ENCODE measurements at places on chromosomes 4 and X.

- DNase-seq: no peak
These were observed 56.9 kb upstream of the SMIM10 start for GRCh38 chrX:134933911-134934310.

DNA sequence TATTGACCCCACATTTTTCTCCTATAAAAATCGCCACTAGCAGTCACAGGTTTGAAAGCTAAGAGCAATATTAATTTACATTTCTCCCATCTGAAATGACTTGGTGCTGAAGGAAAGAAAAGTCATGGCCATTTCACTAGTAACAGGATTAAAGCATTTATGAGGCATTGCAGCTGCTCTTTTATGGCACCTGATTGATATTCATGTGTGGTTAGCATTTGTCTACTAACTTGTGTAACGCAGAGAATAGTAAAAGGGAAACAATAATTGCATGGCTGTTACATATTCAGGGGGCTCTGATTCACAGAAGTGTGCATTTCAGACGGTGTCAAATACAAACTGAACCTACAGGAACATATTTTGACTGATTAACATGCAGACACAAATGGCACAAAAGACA lies 5.2 kb downstream of the PCDH19 start:
- no peak for DNase-seq

- no peak for DNase-seq
These were observed 60.5 kb downstream of the FGFBP1 start for GRCh38 chr4:15878011-15878410.

DNA sequence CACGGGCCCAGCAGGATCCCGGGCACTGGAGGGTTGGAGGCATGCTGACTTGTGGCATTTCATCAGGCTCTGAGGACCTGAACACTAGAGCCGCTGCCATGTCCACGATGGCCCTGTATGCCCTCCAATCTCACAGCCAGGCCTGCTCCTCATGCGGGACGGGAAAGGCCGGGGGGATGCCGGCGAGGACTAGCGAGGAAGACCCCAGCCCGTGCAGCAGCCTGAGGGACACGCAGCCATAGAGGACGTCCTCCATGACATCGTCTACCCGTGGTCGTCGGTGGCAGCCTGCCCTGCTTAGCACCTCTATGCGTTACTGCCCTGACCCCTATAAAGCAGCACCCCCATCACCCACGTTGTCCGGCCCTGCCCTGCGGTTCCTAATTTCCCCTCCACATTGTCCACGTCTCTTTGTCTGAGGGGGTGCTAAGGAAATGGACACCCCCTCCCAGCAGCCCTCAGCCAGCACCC lies 32.6 kb downstream of the HMX1 start:
- no peak for DNase-seq

DNA sequence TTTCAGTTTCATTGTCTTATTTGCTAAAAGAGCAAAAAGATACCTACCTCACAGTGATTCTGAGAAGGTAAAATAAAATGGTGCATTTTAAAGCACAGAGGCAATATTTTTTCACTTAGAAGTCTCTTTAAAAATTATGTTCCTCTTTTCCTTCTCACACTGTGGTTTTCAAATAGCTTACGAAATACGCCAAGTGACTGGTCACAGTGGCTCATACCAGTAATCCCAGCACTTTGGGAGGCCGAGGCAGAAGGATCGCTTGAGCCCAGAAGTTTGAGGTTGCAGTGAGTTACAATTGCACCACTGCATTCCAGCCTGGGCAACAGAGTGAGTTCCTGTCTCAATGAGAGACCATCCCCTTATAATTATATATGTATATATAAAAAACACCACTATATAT lies 372.6 kb downstream of the FBXO8 start:
- no peak for DNase-seq

DNA sequence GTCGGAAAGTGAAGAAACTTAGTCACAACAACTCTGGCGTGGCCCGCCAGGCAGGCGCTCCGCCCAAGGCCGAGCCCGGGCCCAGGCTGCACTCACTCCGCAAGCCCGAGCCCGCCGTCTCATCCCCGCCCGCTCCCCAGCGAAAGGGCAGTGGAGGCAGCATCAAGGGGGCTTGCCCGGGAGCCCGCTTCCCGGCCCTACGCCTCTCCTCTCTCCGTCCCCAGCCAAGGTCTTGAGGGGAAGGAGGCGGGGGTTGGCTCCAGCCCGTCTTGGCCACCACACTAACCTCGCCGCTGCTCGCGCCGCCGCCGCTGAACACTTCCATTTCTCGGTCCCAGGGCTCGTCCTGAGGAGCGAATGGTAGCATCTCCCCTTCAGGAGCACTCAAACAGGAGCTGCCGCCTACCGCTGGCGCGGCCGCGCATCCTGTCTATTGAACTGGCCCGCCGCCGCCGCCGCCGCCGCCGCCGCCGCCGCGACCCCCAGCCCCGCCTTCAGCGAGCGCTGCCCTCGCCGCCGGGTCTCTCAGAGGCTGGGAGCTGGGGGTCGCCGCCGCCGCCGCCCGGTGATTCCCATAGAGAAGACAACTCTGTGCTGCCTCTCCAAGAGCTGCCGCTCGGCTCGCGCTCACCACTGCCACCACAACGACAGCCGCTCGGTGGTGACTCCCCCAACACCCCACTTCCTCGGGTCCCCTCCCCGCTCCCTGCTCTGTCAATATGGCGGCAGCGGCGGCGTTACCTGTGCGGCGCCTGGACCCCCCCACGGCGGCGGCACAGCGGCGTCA lies at the start of gene RPS6KA6:
Gene RPS6KA6 (minus strand): TSS at position 667 of the 787 bp plus-strand sequence. CDS start 300 bp downstream, at position 367.
- no peak for DNase-seq

DNA sequence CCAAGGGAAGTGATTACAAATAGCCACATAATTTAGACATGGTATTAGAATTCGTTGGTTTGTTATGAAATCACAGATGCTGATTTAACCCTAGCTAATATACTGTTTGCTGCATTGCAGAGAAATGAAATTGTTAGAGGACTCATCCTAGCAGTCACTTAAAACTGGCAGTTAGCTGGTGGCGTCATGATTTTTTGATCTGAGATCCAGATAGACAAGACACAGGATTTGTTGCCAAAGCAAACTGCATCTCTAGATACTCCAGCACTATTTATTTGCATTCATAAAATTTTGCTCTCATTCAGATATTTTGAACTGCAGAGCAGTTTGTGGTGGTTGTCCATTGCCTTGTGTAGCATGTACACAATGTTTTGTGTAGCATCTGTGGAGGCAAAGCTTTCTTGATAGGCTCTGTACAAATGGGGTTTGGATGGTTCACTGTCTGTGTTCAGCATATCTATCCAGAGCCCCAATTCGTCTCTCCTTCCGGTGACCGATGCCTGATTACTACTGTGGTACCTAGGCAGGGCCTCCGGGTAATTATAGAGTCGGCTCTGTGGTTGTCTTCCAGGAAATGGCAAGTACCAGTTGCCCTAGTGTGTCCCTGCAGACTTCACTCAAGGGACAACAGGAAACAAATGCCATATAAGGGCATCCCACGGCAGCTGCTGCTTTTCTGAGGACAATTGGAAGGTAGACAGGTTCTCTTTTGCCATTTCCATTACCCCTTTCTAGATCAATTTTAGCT lies 30.1 kb upstream of the SPARCL1 start:
- no peak for DNase-seq

DNA sequence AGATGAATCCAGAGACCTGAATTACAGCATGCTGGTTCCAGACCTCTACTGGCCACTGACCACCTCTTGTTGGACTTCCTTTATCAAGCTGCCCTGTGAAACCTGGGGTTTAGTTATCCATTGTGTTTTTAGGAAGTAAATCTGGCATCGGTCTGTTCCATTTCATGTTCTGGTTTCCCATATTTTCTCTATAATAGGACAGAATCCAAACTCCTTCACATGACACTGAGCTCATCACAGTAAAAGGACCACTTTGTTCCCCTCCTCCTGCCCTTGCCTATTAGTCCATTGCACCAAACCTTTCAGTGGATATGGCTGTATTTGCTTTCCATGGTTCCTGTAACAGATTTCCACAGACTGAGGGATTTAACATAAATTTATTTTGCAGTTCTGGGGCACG lies 4.0 kb downstream of the MFAP3L start:
- DNase-seq: no peak

DNA sequence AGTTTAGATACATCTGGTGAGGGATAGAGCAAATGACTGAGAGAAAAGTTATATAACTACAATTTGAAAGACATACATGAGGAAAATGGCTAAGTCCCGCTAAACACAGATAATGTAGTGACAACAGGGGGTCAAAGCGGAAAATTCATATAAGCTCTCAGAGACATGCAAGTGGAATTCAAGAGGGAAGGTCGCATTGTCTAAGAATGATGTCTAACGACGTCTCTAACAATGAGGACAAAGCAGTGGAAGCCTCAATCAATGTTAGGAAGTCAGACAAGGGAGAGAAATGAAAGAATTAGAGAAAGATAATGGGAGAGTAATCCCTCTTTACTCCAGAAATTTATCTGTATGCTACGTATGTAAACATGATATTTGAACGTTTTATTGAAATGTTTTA lies 113.4 kb downstream of the ANTXR2 start:
- no peak for DNase-seq

DNA sequence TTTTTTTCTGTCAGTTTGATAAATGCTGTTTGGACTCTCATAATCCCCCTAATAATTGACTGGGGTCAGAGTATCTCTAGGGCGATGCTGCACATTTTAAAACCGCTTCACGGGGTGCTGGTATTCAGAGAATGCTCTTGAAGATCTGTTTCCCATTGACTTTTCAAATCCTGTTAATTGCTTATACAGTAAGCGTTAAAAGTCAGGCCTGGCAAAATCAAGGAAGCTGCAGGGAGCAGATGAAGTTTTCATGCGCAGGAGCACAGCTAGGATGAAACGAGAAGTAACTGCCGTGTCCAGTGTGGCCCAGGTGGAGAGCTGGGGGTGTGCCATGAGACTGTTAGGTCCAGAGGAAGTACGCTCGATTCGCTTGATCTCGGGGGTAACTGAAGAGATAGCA lies 312.9 kb downstream of the TRIML1 start:
- no peak for DNase-seq

DNA sequence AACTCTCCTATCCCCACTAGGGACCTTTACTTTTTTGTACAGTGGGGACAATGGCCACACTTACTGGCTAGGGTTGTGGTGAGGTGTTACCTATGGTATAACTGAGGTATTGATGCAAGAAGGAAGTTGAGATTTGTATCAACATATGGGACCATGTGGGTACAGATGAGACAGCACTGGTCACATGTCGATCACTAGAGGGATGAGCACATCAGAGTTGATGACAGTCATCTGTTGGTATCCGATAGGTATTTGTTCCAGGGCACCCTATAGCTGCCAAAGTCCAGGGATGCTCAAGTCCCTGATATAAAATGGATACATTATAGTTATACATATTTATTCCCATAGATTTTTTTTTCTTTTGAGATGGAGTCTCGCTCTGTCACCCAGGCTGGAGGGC lies 12.6 kb upstream of the SLC10A3 start:
- DNase-seq: no peak

GRCh38 chrX:129193357-129193756 lies 329.9 kb downstream of the SMARCA1 start:
- DNase-seq: no peak

GRCh38 chr4:24315056-24315455 lies 269.3 kb downstream of the DHX15 start:
- no peak for DNase-seq

DNA sequence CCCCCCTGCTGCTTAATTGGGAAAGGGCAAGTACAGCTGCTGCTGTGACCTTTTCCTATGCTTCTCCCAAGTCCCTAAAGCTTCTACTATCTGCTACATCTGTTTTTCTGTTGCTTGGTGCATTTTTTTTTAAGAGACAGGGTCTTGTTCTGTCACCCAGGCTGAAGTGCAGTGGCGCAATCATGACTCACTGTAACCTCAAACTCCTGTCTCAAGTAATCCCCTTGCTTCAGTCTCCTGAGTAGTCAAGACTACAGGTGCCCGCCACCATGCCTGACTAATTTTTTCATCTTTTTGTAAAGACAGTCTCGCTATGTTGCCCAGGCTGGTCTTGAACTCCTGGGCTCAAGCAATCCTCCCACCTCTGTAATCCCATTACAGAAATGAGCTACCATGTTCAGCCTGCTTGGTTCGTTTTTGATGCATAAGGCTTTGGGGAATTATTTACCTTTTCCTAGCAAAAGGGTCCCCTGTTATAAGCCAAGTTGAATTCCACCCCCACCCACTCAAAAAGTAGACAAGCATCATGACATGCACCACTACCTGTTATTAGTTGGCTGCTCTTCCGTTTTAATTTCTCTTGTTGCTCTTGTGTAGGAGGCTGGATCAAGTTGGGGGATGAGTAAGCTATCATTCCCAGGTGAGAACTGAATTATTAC lies 39.6 kb downstream of the DGKK start:
- DNase-seq: no peak

- no peak for DNase-seq
These were observed 154.9 kb upstream of the PJA1 start for GRCh38 chrX:69320116-69320515.

DNA sequence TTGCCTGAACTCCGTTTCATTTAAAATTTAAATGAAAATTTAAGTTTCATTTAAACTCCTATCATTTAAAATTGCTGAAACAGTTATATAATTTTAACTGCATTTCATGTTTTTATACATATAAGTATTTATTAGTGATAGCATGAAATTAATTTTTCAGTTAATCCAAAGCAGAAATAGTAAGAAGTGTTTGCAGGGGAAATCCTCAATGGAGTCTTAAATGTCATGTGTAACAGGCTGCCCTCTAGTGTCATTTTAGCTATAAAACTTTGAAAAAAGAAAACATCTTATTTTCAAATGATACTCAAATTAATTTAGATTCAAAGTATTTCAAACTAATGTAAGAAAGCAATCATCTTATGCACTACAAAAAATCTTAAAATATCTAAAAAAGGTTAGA lies 27.2 kb downstream of the TAPT1 start:
- no peak for DNase-seq

GRCh38 chrX:110920991-110921390 lies 125.4 kb upstream of the CHRDL1 start:
- DNase-seq: no peak

DNA sequence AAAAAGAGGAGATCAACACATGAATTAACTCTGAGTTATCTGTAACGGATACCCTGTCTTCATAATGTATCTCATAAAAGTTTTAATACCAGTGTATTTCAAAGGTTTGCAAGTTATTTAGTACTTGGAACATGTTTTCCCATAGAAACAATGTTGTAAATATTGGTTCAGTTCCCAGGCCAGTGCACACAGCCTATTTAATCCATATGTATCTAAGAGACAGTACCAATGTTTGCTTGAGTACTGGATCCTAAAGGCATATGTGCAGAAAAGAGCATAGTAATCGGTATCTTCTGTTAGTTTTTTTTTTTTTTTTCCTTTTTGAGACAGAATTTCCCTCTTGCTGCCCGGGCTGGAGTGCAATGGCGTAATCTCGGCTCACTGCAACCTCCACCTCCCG lies 46.1 kb downstream of the SLIT2 start:
- DNase-seq: no peak

GRCh38 chr4:186033027-186033426 lies 35.9 kb upstream of the TLR3 start:
- DNase-seq: no peak

- DNase-seq: no peak
These were observed 14.8 kb downstream of the CXCL3 start for GRCh38 chr4:74023709-74024108.

Data from activated CD8-positive, alpha-beta memory T cell treated with anti-CD3 and anti-CD28 coated beads for 1 hour (primary cell).